ENCODE measurements at places on chromosomes 3 and 15.

DNA sequence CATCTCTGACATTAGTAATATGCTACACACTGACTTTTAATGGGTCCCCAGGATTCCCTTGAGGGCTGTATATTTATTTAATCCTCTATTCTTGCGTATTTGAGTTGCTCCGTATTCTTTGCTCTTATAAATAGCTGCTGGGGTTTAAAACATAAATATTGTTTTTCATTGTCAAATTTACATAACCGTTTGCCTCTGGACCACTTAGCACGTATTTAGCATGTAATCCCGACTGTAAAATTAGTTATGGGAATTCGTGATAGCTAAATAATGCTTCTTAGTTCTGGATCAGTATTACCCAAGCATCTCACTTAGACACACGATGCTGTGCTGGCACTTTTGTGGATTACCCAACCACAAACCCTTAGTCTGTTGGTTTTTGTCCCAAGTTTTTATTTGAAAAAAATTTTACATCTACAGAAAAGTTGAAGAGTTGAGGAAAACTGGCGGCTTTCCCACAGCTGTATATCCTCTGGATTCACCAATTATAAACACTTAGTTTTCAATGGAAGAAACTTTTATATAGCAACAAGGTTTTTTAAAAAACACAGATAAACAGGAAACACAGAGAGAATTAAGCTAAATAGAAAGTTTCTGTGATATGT lies 296.8 kb upstream of the TPM1 start:
- no peak for DNase-seq

DNA sequence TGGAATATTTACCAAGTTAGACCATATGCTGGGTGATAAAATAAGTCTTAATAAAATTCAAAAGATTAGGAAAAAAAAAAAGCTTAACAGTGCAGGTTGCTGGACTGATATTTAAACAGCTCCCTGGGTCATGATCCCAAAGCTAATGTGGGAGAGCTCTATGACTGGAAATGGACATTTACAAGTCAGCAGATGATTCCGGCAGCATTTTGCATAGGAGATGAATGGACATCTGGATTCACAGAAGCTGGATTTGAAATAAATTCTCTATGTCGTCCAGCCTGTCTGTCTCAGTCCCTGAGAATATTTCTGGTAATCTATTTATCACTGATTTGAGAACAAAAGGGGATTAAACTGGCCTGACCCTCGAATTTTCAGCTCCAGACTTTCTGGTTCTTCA lies 52.3 kb upstream of the KLHL25 start:
- no peak for DNase-seq

- peak; percentile 44 for DNase-seq
Observed at GRCh38 chr3:197256836-197257444, 41.5 kb downstream of the DLG1 start.

DNA sequence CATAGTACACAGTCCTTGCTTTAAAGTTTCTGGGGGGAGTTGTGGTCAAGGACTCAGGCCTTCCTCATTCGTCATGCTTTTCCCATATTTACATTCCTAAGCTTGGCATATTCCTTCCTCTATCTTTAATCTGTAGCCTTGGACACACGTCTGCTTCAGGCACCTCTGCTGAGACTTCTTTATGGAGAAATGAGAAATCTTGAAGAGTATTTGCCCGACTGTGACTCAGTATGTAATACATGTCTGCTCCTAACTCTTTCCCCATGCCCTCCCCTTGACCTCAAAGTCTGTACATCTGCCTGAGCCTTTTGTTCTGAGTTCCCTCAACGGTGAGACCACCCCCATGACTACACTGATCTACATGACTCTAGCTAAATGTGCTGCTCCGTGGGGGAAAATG lies 246.1 kb downstream of the SI start:
- DNase-seq: no peak

GRCh38 chr15:69784798-69785566 lies 312.7 kb downstream of the TLE3 start:
- DNase-seq: no peak

- DNase-seq: no peak
Observed at GRCh38 chr15:69472562-69472961, 19.9 kb downstream of the RPLP1 start.

DNA sequence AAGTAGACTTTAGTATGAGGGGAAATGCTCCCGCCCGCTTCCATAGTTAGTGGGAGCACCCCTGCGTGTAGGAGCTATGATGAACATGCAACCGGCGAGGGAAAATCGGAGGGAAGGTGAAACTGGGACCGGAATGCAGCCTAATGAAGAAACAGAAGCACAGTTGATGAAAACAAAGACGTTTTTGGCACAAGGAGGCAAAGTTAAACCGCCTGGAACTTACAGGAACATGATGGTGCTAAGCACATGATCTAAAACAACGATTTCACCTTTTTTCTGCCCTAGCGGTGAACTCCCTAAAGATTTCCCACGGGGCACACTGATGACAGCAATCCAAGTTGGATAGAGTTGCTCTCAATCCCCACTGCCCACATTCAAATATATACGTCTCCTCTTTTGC lies 49.4 kb upstream of the SPATA12 start:
- DNase-seq: no peak

DNA sequence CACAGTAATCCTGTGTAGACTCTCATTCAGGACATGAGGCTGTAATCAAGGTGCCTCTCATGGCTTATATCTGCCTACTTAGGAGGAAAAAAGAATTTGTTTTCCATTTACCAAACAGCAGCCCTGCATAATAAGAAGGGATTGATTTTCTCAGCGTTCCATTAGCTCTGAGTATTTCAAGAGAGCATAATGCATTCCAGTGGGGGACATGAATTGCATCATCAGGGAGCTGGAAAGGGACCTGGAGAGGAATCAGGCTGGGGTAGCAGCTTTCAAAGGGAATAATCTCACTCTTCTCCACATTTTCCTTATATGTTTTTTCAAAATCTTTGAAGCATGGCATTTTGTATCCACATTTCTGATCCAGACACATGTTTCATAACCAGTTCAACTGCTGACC lies 150.6 kb upstream of the ANKRD28 start:
- DNase-seq: no peak

GRCh38 chr3:133540896-133541674 lies 32.4 kb upstream of the CDV3 start:
- no peak for DNase-seq

- DNase-seq: no peak
Observed at GRCh38 chr3:178982137-178982536, 89.5 kb downstream of the ZMAT3 start.

GRCh38 chr3:174859114-174859735 lies at the start of gene NAALADL2:
NAALADL2 (plus strand) TSS chr3:174859334.
- DNase-seq: no peak

DNA sequence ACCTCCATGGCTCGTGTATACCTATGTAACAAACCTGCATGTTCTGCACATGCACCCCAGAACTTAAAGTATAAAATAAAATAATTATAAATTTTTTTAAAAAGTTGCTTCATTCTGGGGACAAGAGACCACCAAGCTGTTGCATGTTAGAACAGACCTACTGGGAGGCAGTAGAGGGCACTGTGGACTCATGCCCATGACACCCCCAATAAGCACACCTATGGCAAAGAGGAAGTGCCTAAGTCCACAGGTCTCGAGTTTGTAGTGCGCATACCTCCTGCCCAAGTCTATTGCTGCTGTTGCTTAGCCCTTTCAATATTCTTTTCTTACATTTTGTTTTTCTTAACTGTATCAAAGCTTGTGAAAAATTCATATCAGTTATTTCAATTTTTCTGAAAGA lies 267.9 kb upstream of the THBS1 start:
- peak; percentile 3 for DNase-seq

- DNase-seq: peak; percentile 66
Observed at GRCh38 chr3:161349529-161350312, 21.6 kb downstream of the SPTSSB start.

DNA sequence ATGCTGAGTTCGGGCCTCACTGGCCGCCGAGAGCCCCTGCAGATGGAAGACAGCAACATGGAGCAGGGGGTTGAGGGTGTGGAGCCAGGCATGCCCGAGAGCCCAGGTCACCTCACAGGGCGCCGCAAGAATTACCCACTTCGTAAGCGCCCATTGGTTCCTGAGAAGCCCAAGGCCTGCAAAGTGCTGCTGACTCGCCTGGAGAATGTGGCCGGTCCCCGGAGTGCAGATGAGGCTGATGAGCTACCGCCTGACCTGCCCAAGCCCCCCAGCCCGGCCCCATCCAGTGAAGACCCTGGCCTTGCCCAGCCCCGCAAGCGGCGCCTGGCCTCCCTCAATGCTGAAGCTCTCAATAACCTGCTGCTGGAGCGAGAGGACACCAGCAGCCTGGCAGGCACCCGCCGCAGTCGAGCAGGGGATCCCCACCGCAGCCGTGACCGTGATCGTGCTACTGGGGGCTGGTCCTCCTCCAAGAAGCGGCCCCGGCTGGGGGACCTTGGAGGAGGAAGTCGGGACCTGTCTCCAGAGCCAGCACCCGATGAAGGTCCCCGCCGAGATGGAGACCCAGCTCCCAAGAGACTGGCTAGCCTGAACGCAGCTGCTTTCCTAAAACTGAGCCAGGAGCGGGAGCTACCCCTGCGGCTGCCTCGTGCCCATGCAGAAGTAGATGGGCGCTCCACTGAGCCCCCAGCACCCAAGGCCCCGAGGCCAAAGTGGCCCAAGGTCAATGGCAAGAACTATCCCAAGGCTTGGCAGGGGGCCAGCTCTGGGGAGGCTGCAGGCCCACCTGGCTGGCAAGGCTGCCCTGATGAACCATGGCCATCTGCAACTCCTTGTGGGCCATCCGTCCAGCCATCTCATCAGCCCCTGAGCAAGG lies 12.1 kb upstream of the CHST14 start:
- DNase-seq: no peak

DNA sequence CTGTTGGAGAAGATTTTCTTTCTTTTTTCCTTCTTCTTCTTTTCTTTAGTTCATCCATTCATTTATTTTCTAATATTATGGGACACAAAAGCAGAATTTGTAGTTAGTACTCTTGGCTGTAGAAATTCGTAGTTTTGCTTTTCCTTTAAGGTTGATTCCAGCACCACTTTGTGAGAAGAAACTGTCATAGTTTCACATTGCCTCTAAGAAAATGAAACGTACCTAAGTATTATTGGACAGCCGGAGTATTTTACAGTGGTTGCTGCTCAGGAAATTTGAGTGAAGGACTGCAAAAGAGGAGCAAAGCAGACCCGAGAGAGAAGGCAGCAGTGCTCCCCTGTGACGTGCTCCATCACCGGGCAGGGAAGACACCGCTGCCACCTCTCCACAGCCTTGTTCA lies 48.1 kb downstream of the PLCL2 start:
- DNase-seq: no peak

DNA sequence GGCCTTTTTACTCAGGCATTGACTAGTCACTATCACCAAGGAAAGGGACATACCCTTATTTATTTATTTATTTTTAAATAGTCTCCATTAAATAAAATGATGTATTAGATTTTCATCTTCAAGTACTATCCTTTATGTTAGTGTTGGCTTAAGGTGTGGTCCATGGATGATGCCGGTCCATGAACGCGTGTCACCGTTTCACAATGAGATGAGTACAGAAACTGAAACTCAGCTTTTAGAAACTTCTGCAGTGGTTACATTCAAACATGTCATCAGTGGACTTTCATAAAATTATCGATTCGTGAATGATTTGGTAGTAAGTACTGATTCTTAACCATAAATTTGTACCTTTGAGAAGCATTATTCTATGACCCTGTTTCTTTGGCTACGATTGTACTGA lies 166.6 kb downstream of the SATB1 start:
- DNase-seq: peak; percentile 12

- DNase-seq: no peak
Observed at GRCh38 chr3:113890256-113890900, 51.8 kb downstream of the GRAMD1C start.

DNA sequence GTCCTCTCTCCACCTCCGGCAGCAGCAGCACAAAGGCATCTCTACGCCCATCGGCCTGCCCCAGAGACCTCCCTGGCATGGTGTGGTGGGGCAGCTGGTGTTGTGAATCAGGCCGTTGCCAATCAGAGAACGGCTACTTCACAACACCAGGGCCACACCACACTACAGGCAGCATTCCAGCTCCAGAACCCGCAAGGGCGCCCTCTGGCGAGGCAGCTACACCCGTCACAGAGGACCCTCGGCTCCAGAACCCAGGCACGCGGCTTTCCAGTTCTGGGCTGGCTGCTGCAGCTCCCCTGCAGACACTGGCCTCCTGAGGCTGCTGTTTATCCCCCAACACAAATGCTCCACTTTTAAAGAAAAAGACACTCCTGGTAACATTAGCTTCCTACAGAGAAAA lies 127.5 kb upstream of the TOPAZ1 start:
- peak; percentile 28 for DNase-seq

DNA sequence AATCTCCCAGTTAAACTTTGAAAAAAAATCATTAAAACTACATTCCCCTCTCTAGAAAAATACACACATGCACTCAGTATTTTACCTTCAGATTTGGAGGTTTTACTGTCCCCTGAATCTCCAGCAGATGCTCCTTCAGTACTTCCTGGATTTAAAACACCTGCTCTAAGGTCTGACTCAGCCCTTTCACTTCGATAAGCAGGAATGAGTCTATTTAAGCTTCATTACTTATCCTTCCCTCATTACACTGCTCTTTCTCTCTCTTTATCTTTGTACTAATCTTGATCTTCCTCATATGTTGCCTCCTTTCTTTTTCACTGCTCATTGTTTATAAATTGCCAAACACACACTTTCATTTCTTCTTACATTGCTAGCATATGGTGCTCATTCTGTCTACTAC lies 443.9 kb downstream of the DIPK2A start:
- no peak for DNase-seq

DNA sequence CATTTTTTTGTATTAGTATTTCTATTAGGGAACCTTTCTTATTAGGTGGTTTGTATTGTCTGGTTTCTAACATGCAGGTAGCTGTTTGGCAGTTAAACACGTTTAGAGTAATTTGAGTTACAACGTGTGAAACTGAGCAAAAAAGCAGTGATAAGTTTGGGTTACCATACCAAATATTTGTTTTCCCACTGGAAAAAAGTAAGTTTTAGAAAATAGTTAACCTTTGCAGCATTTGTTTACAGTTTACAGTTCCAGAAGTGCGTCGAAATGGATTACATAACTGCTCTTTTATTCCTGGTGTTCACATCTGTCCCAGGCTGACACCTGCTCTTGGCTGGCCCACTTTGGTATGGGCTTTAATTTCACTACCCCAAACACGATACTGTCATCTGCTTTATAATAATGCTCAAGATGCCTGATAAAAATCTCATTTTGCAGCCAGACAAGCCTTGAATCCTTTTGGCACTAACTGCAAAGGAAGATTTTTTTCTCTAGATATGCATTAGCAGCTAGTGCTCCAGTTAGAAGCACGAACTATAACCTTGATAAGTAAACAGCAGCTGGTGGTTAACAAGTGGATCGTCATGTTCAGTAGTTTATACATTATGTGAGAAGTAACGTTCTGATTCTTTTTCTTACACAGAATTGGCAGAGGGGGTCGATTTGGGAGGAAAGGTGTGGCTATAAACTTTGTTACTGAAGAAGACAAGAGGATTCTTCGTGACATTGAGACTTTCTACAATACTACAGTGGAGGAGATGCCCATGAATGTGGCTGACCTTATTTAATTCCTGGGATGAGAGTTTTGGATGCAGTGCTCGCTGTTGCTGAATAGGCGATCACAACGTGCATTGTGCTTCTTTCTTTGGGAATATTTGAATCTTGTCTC lies 5.3 kb downstream of the EIF4A2 start:
- DNase-seq: peak; percentile 26

- DNase-seq: no peak
Observed at GRCh38 chr3:143495527-143495926, 352.7 kb downstream of the SLC9A9 start.

Data from activated CD4-positive, alpha-beta T cell treated with anti-CD3 and anti-CD28 coated beads, Interleukin-10, Interleukin-2, amounts not matched to agents 100 ng/mL and 50 ng/mL, durations not matched to agents 16 hours and 8 hours (primary cell).